Stimulated activated CD4-positive, alpha-beta T cell treated with anti-CD3 and anti-CD28 coated beads, Interleukin-1b, Interleukin-23, amount 100 ng/mL, for 1 hour (primary cell): ENCODE measurements at places on chromosomes 12 and 14.

GRCh38 chr14:54902521-54903420 is at the start of gene GCH1:
Gene GCH1 (minus strand): TSS chr14:54902826. CDS start chr14:54902663, 163 bp downstream.
- peak; percentile 46 for DNase-seq

DNA sequence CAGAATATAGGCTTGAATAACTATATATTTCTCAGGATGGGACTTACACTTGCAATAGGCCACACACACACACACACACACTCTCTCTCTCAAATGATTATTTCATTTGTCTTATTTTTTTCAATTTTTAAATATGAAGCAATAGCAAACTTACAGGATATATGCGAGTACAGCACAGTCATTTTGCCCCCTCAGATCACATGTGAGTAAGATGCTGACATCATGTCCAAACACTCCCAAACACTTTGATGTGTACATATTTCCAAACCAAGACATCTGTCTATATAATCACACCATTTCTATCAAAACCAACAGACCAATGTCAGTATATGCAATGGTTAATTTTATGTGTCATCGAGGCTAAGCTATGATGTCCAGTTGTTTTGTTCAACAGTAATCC is 1535.9 kb upstream of the FLRT2 start:
- DNase-seq, result no peak

- no peak for DNase-seq
Measured at GRCh38 chr12:25417071-25417470, 136.0 kb downstream of the LMNTD1 start.

DNA sequence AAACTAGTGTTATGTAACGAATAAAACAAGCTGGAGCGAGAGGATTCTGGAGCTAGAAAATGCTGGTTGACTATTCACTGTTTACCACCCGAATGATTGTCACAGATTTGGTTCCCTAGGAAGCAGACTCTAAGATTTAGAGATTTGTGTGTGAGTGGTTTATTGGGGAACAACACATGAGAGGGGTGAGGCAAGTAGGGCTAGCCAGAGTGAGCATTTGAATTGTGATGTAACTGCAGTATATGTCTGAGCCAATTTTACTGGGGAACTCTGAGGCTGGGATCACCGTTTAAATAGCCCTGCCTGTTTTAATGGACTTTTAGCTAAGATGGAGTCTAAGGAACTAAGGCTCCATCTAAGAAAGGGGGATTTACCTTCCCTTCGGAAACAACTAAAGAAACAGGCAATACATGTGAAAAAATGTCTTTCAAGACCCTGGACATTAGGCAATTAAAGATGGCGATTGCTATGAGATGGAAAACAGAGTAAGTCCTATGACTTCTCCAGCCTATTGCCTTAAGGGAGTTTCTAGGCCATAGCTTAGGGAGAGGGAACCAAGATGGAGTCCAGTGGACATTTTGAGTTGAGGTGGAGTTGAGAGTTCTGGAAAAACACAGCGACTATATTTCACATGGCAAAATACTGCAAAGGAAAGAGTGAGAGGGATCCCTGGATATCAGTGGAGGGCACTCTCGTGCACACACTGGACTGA is 6.3 kb downstream of the MGP start:
- DNase-seq, result no peak

- no peak for DNase-seq
Measured at GRCh38 chr14:38605193-38606114, 349.6 kb upstream of the CLEC14A start.

- DNase-seq, result no peak
Measured at GRCh38 chr12:14410177-14410576, 44.7 kb downstream of the ATF7IP start.

- no peak for DNase-seq
Measured at GRCh38 chr12:124837958-124838803, 25.5 kb downstream of the SCARB1 start.

DNA sequence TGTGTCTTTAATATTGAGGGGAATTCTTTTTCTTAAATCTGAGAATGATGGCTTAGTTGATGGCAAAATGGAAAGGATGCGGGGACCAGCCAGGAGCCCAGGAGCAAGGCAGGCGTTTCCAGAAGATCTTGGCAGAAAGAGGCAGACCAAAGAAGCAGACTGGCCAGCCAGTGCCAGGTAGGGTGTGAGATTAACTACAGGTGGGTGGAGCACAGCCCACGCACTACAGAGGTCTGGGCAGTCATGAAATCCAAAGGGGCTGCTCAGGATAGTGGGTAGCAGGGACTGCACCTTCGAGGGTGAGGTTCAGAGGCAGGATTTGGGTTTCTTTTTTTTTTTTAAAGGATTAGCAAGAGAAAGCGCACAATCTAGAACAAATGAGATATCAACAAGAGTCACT is 17.7 kb upstream of the PCNX1 start:
- no peak for DNase-seq

DNA sequence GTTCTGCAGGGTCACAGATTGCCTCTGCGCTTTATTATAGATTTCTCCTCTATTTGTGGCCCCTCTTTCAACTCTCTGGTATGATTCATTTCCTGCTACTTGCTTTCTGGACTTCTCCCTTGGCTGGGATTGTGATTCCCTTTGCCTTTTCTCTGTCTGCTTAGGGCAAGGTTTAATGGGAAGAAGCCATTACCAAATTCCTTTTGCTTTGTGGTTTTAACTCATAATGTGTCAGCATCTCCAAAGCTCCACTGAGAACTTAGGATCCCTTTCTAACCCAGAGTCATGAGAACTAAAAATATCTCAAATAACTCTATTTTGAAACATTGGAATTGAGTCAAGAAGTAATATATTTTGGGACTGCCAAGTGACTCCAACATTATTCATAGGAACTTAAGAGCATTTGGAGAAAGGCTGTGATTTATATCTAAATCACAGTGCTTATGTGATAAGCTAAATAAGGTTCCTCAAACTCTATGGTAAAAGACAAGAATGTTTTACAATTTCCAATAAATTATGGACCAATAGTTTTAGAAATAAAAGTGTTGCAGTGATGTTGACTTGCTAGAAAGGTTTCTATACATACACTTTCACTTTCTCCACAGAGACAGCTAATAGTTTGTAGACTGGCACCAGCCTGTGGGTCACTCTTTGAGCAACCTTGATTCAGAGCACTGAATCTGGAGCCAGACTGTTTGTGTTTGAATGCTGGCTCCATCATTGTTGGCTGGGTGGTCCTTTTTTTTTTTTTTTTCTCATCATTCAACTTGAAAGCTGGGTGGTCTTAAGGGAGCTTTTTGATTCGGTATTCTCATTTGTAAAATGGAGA is 93.9 kb downstream of the DACT1 start:
- DNase-seq, result no peak
